ENCODE measurements at places on chromosomes 2 and 18.

DNA sequence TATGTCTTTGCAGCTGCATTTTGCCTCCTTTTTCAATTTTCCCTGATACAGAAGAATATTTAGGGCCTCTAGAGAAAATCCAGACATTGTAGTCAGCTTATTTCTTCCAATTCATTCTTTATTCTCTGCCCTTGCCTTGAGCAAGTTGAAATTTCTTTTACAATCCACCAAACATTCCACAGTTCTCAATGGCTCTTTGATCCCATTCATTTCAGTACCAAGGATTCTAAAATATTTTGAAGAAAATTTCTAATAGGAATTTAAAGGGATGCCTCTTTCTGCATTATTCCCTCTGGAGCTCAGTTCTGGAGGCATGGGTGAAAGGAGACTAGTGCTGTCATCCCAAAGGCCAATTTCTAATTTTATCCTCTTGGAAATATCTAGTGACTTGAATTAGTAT is 61.2 kb downstream of the COL5A2 start:
- DNase-seq: no peak

- DNase-seq: no peak
Measured at GRCh38 chr18:5964996-5965395, 69.7 kb upstream of the TMEM200C start.

DNA sequence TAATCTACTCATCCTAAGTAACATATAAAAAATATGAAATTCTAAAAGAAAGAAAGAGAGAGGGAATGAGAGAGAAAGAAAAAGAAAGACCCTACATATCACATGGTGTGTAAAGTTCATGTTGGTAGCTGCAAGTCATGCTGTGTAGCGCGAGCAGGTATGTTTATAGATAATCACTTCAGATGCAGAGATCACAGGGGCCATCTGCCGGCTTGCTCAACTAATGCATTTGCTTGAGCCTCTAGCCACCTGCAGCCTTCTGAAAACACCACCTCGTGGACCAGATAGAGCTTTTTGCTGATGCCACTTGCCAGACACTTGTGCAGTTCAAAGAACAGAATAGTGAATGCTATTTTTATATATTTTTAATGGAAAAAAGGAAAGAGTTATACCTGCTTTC is 37.6 kb downstream of the CDH7 start:
- peak; percentile 45 for DNase-seq

DNA sequence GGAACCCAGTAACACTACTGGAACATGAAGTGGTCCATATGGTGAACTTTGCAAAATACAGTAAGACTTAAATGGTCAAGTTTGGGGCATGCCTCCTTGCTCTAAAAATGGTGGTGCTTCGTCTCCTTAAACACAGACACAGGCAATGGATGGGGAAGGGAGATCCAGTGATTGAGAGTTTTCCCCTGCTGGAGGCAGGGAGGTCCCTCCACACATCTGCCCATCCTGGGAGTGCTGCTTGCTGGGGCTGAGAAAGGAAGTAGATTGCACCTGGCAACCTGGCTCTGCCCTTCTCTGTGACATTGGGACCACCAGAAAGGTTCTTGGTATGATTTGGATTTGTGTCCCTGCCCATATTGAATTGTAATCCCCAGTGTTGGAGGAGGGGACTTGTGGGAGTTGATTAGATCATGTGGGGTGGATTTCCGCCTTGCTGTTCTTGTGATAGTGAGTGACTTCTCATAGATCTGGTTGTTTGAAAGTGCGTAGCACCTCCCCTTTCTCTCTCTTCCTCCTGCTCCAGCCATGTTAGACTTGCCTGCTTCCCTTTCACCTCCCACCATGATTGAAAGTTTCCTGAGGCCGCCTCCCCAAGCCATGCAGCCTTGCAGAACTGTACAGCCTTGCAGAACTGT is 35.4 kb upstream of the SKOR2 start:
- DNase-seq: no peak

DNA sequence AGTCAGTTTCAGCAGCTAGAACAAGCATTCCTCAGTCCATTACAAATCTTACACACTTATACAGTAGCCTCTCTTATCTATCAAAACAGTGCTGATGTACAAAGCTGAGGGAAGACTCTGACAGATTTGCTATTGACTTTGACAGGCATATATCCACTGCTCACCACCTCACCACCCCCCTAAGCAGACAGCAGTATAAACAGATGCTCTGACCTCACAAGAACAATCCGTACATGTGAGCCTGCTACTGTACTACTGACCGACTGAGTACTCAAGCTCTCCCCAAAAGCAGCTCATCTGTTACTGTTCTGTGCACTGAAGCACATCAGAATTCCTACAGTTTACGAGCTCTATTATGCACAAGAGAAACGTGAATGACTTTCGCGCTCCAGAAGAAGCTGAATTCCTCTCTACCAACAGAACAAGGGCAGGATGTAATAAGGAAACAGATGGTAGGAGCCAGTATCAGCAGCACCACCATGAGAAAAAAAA is 95.6 kb upstream of the PDE1A start:
- peak; percentile 57 for DNase-seq

- DNase-seq: no peak
Measured at GRCh38 chr2:183798535-183798934, 674.3 kb downstream of the NUP35 start.

- DNase-seq: no peak
Measured at GRCh38 chr2:83282043-83282795, 1176.9 kb downstream of the SUCLG1 start.

- DNase-seq: no peak
Measured at GRCh38 chr2:229748950-229749349, 34.6 kb upstream of the DNER start.

- DNase-seq: no peak
Measured at GRCh38 chr2:73092146-73092783, 20.5 kb downstream of the RAB11FIP5 start.

- no peak for DNase-seq
Measured at GRCh38 chr2:15556311-15556930, 4.7 kb downstream of the NBAS start.

DNA sequence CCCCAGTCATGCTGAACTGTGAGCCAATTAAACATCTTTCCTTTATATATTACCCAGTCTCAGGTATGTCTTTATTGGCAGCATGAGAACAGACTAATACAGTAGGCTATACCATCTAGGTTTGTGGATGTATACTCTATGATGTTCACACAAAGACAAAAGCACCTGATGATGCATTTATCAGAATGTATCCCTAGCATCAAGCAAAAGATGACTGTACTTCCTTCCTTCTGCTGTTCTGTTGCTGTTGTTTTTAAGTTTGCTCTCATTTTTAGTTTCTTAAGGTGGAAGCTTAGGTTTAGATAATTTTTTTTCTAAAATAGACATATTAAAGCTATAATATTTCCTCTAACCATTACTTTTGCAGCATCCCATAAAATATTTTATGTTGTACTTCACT is 12.4 kb downstream of the ZSCAN30 start:
- DNase-seq: no peak
